AG09319 (cell line): ENCODE measurements at places on chromosomes 16 and 17.
A peak's percentile ranks its signal among the peaks of the same experiment; 100 is the strongest.

DNA sequence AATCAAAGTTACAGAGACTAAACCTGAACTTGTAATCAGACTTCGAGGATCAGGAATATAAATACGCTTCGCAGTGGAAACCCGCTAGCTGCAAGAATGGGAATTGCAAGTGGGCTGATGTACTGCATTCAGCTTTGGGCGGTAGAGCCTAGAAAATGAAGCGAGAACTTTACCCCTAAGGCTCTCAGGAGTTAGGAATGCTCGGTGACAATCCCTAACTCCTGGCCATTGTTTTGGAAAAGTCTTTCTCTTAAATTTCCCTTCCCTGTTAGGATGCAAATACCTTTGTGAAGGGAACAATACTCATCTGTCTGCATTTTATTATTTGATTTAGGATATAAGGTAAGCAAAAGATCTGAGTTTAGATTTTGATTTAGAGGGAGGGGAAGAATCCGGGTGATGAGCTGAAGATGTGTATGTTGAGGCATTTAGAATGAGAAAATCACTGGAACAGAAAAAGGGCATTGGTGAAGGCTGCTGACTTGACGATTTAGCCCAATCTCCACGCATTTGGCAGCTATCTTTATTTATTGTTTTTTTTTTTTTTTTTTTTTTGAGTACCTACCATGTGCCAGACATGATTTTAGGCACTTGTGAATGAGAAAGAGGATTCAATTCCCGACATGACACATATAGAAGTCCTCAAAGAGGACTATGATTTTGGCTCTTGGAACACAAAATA, 2.2 kb upstream of the TOX3 start:
- DNase-seq, result no peak

DNA sequence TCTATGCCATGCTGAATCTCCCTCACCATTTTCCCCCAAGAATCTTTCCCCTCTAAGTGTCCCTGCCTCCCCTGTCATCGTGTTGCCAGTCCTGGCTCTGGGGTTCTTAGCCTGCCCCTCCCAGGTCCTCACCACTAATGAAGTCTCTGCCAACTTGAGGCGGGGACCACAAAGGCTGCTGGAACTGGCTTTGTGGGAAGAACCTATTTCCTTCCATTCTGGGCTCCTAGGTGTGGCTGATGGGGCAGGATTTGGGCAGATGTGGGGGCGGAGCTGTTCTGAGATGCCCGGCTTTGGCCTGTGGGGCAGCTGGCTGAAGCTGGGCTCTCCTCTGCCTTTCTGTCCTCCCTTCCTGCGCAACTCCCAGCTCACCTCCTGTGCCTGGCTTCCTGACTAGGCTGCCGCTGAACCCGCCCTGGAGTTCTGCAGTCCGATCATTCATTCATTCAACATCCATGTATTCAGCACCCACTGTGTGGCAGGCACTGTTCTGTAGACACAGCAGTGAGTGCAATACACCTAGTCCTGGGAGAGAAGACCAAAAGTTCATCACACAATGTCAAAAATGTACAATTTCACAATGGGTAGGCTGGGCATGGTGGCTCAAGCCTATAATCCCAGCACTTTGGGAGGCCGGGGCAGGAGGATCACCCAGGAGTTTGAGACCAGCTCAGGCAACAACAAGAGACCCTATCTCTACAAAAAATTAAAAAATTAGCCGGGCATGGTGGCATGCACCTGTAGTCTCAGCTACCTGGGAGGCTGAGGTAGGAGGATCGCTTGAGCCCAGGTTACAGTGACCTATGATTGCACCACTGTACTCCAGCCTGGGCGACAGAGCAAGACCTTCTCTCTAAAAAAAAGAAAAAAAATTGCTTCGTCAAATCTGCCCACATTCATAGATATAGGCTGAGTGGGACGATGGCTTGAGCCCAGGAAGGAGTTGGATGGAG, 1.9 kb upstream of the SNN start:
- DNase-seq, result no peak

- no peak for DNase-seq
These were observed 10.8 kb downstream of the LYRM1 start for GRCh38 chr16:20911361-20911760.

DNA sequence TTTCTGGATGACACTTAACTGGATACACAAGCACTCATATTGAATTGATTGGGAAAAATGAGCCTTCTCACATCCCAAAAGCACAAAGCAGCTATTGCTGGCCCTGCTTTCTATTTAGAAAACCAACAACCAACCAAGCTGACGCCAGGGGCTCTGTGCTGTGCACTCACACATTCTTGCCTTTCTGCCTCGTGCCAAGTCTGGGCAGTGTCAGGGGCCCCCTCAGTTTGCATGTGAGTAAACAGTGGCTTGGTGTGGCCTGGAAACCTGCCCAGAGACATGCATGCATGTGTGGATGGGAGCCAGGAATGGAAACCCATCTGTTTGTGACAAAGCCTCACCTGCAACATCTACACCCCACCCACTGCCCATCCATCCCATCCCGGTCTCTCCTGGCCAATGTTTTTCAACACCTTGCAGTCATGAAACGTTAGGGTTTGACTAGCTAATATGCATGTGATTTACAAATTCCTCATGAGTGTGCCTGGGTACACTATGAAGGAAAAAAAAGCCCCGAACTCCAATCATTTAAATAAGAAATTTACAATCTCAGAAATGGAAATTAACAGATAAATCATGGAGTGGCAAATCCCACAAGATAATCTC, 20.4 kb downstream of the MIEF2 start:
- DNase-seq, result no peak

- DNase-seq, result peak; percentile 53
These were observed 2.0 kb upstream of the YPEL2 start for GRCh38 chr17:59329176-59330052.

DNA sequence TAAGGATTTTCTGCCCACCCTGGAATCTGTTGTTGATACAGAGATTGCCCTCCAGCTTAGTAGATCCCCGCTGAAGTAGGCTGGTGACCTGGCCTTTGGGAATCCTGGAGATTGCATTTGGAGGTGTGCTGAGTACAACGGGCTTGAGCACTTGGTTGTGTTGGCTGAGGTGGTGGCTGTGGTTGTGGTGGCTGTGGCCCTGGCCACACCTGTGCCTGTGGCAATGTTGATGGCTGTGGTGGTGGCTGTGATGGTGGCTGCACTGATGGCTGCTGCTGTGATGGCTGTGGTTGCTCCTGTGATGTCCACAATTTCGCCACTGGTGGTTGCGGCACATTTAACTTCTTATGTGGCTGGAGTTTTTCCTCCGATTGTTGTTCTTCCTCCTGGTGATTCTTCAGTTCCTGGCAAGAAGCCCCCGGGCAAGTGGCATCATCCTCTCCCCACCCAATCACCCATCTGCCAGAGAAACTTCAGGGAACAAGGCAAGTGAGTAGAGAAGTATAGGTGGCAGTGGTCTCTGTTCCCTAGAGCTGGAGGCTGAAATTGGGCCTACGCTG, 4.2 kb downstream of the CCDC200 start:
- DNase-seq, result no peak

GRCh38 chr17:11506635-11507034, 91.6 kb upstream of the DNAH9 start:
- no peak for DNase-seq

- DNase-seq, result no peak
These were observed 32.6 kb upstream of the ACSF3 start for GRCh38 chr16:89061086-89061485.

DNA sequence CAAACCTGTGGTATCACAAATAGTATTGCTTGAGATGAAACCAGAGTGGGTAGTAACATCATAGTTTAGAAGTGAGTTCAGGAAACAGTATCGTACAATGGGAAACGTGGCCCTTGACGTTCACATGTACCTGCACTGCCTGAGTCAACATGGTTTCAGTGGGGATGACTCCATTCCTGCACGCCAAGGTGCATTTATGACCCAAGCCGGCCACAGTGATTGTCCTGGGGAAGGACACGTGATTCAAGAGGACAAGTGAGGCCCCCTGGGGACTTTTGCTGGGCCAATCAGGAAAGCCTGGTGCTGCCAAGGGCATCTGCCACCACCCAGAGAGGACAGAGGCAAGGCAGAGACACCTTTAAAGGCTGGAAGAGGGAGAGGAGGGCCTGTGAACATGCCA, 119.2 kb downstream of the AXIN2 start:
- DNase-seq, result no peak

DNA sequence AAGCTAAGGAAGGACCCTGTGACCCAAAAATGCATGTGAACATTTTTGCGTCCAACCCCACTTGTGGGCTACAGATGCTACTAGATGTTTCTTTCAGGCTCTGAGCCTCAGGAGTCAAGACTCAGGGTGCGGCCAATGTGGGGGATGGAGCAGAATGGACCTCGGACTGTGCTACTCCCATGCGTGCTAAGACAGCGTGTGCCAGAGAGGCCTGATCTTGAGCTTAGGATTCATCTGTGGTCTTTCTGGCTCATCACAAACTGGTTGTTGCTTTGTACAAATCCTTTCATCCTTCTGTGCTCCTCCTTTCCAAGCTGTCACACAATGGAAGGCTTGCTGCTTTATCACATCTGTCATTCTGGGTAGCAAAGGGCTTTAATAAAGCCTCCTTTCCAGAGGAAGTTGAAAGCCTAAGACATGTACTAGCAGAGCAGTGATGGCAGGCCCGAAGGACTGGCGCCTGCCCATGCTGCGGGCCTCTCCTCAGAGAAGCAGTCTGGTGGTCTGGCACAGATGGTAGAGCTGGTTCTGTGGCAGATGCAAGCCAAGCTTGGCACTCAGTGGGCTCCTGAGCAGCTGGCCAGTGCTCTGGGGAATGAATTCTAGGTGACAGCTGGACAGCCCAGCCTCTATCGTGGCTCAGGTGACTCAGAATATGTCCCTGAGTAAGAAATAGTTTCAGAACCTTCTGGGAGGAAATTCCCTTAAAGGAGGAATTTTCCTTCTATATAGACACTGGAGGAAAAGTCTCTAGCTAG, 27.8 kb downstream of the COG4 start:
- DNase-seq, result no peak

- DNase-seq, result no peak
These were observed 1.8 kb upstream of the ALDOC start for GRCh38 chr17:28578246-28579195.

DNA sequence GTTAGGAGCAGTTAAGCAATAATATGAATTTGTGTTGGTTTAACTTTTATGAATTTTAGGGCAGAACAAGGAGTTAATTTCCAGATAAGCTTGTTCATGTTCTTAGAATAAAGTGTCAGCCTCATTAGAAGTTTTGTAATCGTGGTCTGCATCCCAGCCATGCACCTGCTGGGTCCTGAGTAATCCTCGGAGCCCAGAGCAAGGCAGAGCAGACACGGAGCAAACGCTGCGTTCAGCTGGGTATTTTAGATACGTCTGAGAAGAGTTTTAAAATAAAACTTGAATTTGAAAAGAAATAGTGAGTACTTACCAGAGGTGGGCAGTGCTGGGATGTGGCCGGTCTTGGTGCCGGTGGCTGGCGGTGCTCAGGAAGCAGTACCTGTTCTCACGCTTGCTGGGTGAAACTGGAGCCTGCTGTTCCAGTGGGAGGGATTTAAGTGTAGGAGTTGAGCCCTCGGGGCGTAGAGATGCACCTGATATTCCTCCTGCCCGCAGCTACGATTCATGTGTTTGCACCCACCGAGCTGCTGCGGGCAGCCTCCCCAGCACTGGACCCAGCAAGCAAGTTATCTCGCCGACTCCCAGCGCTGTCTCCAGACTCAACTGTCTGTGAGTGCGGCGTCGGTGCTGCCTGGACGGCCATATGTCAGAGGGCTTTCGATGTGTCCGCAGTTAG, at the start of gene ZNF750:
Gene ZNF750, minus strand, starts transcription at position 406 of the 676 bp plus-strand sequence. CDS start 7,568 bp downstream, outside the sequence.
- no peak for DNase-seq

GRCh38 chr16:1265090-1265630, 9.3 kb downstream of the TPSD1 start:
- DNase-seq, result no peak

GRCh38 chr17:39995438-39995837, 14.8 kb downstream of the PSMD3 start:
- DNase-seq, result no peak

DNA sequence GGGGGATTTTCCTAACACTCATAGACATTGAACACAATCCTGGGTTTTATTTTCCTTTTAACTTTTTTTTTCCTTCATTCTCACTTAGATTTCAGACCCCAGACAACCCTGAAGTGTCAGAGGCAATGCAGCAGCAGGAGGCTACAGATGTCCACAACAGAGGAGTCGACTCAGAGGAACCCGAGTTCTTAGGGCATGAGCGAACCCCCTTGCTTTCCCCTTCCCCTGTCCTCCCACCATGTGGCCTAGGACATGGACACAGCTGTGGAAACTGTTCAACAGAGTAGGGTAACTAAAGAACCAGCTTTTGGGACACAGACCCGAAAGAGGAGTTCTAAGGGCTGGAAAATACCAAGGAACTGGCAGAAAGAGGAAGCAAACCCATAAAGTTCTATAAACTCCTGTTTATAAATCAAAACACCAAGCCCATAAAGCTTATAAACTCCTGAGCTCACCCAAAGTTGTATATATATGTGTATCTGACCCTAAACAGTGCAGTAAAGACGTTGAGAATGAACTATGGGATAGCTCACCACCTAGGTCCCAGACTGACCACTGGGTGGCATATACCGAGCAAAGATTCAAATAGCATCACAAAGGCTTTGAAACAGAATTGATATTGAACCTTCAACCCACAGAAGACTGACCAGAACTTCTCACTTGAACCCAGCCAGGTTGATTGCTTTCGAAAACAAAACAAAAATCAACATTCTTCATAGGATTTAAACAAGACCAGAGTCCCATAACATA, 33.9 kb downstream of the CMTM4 start:
- no peak for DNase-seq

GRCh38 chr17:28407130-28407973, 1.3 kb upstream of the SLC46A1 start:
- DNase-seq, result no peak

- no peak for DNase-seq
These were observed 43.5 kb downstream of the MARF1 start for GRCh38 chr16:15599303-15600070.

DNA sequence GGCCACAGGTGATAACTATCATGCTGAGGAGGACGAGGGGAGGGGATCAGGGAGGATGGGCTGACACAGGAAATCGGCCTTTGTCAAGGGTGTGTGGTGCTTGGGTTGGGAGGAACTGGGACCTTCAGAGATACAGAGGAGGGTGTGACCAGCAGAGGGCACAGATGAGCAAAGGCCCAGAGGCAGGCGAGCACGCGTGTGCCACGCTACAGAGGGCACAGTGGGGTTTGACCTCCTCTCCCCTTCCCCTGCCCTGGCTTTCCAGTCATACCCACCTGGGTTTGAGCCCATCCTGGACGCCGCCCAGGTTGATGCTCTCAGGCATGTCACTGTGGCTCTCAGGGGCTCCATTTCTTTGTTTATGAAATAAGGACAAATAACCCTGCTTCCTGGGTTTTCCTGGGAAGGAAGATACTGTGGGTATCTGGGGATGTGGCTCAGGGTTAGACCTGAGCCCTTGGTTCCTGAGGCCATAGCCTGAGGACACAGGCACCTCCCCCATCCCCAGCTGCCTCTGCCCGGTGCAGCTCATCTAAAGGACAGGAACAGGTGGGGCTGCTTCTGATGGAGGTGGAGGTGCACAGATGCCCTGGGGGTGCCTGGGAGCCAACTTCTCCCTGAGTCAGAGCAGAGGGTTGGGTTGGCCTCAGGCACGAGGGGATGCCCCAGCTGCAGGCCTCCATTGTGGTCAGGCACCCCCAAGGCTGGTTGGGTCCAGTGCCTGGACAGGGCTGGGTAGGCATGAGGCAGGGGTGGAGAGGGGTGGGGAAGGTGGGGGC, 51.8 kb downstream of the BEAN1 start:
- peak; percentile 29 for DNase-seq
